ENCODE measurements at places on chromosomes 13 and 19.

DNA sequence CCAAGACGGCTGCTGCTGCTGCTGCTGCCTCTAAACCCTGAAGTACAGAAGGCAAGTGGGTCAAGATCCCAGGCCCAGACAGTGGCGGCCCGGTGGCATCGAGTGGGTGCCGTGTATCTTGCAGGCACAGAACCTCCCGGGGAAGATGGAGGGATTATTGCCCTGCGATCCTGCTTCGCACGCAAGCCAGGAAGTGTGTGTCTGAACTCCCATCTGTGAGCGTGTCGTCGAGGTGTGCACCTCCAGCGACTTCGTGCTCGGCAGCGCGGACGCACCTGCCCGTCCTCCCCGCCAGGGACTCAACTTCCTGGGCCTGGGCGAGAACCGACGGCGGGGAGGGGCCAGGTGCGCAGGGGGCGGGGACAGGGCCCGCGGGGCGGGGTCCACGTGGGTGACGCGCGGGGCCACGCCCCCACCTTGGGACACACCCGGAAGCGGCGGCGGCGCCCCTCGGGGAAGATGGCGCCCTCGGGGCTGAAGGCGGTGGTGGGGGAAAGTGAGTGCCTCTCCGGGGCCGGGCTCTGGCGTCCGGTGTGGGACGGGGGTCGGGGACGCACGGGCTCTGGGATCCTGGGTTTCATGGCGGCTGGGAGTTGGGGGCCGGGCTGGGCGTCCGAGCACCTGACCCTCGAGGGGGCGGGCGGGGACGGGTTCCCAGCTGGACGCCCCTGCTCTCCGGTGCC, at the start of gene STXBP2:
STXBP2 (plus strand) TSS at position 420 of the 683 bp plus-strand sequence; CDS start at position 460, 40 bp downstream.
- DNase-seq, result peak; percentile 91

GRCh38 chr13:50452756-50453155, 390.7 kb downstream of the DLEU7 start:
- no peak for DNase-seq

DNA sequence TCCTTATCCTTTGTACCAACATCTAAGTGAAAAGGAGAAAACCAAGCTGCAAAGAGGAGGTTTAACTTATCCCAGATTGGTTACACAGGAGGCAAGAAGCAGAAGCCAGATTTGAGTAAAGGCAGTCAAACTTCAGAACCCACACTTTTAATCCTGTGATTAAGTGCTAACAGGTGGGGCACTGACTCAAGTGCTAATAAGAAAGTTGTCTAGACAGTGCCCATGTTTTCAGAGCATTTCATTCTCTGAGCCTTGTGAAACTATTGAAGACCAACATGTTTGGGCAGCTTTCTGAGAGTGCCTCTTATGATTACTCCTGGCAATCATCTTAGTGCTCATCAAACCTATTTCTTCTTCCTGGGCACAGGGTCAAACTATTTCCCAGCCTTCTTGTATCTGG, 380.8 kb downstream of the KCNRG start:
- no peak for DNase-seq

GRCh38 chr19:41928221-41928683, at the start of gene ERFL:
TSS of gene ERFL (minus strand) at chr19:41928449. CDS start at chr19:41912919, 15,530 bp downstream.
- DNase-seq, result peak; percentile 56

GRCh38 chr19:2246801-2247361, 2.2 kb upstream of the AMH start:
- no peak for DNase-seq

GRCh38 chr13:50676602-50677001, 166.9 kb downstream of the DLEU7 start:
- no peak for DNase-seq

DNA sequence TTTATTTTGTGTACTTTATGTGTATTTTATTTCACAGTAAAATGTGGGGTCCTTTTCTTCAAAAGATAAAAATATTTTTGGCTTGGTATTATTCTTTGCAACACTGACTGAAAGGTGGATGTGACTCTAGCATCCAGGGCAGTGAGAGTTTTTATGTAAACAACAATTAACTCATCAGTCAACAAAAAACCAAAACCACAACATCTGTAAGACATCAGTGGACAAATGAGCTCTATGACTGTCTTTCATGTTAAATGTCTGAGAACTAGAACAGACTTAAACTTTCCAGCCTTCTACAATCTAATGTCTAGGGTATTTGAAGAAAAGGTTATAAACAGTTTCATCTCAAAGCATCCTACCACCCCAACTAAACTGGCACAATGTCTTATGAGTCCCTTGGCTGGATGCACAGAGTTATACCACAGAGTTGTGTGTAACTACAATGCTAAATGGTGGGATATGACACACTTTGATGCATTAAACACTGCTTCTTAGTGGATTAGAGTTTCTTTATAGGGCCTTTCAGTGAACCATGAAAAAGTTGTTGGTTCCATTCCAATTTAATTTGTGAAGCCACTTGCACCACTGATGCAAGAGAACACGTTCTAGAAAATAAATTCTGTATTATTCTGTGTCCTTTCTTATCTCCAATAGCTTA, 544.2 kb upstream of the KLF12 start:
- no peak for DNase-seq

DNA sequence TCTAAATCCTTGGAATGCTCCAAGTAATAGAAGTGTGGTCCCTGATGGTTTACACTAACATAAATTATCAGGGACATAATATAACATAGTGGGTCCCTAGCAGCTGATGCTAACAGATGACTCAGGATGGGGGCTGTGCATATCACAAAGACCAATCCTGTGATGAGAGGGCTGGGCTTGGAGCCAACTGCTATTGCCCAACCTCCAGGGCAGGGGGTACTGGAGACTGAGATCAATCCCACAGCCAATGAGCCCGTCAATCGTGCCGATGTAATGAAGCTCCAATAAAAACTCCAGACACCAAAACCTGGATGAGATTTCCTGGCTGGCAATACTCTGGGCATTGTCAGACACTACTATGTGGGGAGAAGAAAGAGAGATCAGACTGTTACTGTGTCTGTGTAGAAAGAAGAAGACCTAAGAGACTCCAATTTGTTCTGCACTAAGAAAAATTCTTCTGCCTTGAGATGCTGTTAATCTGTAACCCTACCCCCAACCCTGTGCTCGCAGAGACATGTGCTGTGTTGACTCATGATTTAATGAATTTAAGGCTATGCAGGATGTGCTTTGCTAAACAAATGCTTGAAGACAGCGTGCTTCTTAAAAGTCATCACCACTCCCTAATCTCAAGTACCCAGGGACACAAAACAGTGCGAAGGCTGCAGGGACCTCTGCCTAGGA, 33.4 kb downstream of the ABCC4 start:
- DNase-seq, result no peak

DNA sequence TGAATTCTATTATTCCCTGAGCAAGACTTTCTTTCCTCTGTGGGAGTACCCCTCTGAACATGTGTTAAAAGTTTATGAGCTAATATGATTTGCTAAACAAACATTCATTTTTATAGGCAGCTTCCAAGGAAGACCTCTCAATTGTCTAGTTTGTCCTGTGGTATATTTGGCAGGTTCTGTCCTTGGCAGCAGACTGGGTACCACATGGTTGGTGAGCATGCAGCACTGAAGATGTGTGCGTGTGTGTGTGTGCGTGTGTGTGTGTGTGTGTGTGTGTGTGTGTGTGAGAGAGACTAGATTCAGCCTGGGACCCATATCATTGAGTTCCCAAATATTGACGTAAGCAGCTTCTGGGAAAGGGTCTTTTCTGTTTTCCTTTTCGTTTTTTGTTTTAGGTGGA, 24.0 kb downstream of the FGF9 start:
- DNase-seq, result no peak

GRCh38 chr13:110006304-110006703, 219.9 kb upstream of the IRS2 start:
- DNase-seq, result no peak

DNA sequence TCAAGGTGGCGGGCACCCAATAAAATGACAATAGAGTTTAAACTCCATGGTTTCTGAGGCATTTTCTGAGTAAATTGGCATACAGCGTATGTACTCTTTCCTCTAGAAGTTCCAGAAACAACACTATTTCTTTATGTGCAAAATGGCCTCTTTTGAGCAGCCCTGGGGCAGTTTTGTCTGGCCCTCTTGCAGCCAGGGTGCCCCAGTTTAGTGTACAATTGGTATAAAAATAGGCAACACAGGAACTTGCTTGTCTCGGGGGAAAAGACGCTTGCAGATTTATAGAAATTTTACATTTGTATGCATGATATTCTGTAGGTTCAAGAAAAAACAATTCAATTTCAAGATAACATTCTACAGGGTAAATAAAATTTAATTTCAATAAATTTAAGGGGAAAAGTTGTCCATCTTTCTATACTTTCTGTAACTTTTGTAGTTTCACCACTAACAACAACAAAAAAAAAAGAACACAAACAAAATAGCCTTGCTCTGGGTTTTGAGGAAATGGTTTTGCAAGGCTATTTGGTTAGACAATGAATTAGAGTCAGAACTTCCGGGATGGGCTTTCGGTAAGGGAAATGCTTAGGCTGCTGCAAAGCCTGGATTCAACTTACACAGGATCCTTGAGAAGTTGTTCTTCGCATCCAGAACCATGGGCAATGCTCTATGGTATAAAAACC, 45.3 kb downstream of the LRCH1 start:
- no peak for DNase-seq

GRCh38 chr13:111926501-111927180, 140.3 kb upstream of the SOX1 start:
- DNase-seq, result no peak

DNA sequence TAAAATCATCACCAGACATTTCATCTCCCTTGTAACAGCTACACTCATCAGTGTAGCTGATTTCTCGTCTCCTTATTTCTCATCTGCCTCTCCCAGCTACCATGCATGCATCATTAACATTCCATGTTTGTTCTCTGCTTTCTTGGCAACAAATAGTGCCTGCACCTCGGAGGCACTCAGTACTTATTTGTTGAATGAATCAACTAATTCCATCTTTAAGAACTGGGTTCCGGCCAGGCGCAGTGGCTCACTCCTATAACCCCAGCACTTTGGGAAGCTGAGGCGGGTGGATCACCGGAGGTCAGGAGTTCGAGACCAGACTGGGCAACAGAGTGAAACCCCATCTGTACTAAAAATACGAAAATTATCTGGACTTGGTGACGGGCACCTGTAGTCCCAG, 63.9 kb upstream of the GTF3A start:
- DNase-seq, result no peak

- DNase-seq, result no peak
These were observed 1.2 kb downstream of the MEDAG start for GRCh38 chr13:30907121-30907861.

DNA sequence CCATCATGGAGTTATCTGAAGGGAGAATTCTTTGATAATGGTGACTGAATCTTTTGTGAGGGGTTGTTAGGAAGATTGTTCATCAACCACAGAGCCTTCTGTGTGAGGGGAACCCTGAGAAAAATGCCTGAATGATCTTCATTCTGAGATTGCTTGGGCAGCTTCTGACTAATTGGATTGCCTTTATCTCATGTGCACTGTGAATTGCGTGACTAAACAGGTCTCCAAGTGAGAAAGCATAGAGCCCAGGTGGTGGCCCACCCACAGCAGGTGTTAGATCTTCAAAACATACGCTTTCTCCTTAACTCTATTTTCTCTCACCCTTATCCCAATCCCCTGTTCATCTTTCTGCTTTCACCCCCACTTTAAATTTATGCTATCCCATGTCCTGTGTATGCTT, 58.3 kb downstream of the DOCK9 start:
- DNase-seq, result peak; percentile 48

GRCh38 chr13:34044660-34045080, 226.7 kb downstream of the RFC3 start:
- DNase-seq, result no peak

DNA sequence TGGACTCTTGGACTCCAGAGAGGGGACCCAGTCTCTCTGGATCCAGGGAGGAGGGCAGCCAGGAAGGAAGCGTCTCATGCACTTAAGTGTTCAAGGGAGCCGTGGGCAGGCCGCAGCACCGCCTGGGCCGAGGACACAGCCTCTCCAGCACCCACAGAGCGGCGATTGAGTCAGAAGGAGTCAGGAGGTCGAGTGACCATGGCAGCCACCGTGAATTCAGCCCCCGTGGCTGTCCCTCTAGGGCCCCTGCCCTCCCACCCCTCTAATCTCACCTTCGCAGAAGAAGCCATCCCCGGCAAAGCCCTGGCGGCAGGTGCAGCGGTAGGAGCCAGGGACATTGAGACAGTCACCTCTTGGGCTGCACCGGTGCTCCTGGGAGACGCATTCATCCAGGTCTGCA, 38.0 kb downstream of the FBN3 start:
- DNase-seq, result no peak

DNA sequence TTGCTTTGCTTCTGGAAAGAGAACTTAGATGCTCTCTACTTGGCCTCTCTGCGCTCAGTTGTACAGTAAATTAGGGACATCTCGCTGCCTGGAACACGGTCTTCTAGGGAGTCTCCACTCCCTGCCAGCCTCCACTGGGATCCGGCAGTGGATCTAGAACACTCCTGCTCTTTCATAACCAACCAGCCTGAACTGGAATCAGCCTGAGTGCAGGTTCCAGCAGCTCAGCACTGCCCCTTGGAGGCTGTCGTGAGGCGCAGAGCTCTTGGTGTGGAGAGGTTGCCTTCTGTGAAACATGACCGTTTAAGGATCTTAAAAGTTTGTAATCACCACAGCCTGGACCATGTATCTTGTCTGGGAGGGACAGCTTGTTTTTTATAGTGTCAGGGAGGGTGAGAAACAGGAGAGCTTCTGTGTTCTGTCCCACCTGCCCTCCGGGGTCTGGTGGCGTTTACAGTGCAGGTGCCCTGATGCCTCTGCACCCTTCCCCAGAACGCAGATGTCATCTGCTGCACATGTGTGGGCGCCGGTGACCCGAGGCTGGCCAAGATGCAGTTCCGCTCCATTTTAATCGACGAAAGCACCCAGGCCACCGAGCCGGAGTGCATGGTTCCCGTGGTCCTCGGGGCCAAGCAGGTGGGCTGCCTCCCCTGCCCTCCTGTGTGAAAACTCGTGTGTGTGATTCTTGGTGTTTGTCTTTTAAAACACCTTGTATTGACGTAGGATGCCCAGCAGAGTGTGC, 24.8 kb downstream of the UPF1 start:
- no peak for DNase-seq

GRCh38 chr19:38247734-38248268, 8.4 kb downstream of the PPP1R14A start:
- no peak for DNase-seq

DNA sequence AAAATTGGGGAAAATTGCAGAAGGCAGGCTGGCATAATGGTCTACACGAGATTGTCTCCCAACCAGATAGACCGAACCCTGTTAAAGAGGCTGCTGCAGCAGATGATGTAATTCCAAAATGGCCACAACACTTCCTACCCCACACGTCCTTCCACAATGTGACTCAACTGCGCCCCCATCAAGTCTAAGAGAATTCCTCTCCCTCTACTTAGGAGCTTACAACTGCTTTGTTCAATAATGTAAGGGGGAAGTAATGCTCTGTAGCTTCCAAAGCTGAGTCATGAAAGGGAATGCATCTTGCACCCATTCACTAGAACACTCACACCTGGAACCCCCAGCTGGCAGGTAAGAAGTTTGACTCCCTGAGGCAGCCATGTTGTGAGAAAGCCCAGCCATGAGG, 117.8 kb upstream of the IRS2 start:
- DNase-seq, result no peak
